CD4-positive, alpha-beta T cell treated with Interleukin-4 for 4 hours (primary cell): ENCODE measurements at places on chromosomes 4 and X.
A peak's percentile ranks its signal among the peaks of the same experiment; 100 is the strongest.

GRCh38 chr4:135207531-135207930 lies 1005.9 kb upstream of the PABPC4L start:
- no peak for DNase-seq

- no peak for DNase-seq
Measured at GRCh38 chr4:16329125-16329796, 103.0 kb upstream of the TAPT1 start.

DNA sequence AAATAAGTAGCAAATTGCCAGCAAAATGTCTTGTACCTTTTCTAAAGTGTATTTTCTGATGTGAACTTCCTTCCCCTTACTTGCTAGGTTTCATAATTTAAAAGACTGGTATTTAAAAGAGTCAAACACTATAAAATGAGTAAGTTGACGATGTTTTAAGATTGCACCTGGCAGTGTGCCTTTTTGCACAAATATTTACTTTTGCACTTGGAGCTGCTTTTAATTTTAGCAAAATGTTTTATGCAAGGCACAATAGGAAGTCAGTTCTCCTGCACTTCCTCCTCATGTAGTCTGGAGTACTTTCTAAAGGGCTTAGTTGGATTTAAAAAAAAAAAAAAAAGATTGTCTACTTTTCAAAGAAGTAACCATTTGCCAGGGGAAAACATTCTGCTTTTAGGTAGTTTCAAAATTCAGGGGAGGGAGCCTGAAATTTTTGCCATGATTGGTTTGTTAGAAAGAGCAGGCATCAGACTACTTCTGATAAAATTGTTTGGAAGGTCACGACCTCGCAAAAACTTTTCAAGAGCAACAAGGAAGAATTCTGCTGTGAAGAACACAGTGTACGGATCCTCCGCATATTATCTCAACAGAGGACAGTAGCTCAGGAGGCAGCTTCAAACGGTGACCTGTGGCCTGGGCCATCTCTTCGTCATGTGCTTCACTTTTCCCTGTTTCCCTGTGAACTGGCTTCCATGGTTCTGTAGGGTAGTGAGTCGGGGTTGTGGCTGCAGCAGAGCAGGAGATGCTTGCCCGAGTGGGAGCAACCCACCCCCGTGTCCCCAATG lies 66.1 kb downstream of the CDS1 start:
- DNase-seq, result no peak

DNA sequence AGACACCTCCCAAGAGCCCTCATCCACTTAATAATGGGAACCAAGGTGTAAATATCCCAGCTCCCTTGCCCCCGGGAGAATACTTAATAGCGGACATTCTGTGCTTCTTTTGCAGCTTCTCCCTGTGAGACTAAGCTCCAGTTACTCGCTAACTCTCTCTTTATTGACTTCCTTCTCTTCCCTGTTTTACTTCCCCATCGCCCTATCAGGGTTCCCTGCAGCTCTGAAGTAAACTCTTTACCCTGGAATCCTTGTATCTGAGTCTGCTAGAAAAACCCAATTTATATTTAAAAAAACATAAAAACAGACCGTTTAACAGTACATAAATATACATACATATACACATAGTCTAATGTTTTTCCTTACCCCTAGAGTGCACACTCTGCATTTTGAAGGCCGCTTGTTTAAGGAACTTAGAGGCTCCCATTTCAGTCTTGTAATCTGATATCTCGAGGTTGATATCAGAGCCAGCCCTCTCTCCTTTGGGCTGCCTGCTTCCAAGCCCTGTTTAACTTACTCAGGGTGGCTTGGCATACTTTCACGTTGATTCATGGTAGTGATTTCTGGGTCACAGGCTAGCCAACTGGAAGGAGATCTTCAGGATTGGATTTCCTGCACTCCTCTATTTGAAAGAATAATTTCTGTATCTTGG lies 177.4 kb upstream of the SCML1 start:
- no peak for DNase-seq

GRCh38 chr4:30901461-30902451 lies 181.6 kb downstream of the PCDH7 start:
- no peak for DNase-seq

GRCh38 chrX:75746891-75747639 lies 38.0 kb downstream of the MAGEE2 start:
- no peak for DNase-seq

DNA sequence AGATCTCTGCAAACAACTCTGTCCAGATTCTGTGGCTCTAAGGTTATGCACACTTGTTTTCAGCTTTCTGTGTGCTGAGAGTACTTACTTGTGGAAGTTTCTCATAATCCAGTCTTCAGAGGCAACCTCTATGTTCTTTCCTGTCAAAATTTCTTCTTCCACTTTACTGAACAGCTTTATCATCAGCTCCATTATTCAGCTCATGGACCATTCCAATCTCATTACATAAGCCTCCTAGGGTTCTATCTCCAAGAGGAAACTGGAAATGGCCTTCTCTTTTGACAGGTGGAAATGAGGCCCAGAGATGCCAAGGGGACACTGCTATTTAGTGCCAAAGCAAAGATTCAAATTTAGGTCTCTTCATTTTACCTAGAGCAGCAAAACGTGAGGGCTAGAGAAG lies 61.3 kb downstream of the CHRDL1 start:
- no peak for DNase-seq

GRCh38 chr4:180695851-180696250 lies 1547.4 kb upstream of the TENM3 start:
- DNase-seq, result no peak

GRCh38 chr4:8719421-8719820 lies 126.9 kb downstream of the CPZ start:
- DNase-seq, result no peak

DNA sequence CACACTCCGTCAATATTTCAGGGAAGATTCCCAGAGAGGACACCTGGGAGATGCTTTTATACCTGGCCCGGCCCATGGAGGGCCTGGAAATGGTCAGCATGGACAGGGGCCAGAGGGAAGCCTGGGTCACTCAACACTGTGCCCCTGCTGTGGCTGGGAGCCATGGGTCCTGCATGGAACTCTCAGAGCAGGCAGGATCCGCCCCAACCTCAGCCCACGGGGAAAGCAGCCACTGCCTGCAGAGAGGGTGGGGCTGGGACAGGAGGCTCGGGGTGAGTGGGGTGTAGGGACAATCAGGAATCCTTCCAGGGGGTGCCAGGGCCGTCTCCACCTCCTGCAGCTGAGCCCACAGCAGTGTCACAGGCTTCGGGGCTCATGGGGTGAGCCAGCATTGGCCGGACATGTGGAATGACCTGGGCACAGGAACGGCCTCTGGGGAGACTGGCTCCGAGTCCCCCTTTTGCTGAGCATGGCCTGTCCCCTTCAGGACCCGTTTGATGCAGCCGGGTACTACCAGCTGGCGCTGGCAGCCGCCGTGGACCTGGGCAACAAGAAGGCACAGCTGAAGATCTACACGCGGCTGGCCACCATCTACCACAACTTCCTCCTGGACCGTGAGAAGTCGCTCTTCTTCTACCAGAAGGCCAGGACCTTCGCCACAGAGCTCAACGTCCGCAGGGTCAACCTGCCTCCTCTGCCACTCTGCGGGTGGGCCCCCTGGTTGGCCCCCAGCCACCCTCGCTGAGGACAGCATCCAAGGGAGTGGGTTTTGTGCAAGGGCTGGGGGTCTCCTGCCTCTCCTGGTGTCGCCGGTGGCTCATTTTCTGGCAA lies 29.1 kb upstream of the HTRA3 start:
- DNase-seq, result no peak

DNA sequence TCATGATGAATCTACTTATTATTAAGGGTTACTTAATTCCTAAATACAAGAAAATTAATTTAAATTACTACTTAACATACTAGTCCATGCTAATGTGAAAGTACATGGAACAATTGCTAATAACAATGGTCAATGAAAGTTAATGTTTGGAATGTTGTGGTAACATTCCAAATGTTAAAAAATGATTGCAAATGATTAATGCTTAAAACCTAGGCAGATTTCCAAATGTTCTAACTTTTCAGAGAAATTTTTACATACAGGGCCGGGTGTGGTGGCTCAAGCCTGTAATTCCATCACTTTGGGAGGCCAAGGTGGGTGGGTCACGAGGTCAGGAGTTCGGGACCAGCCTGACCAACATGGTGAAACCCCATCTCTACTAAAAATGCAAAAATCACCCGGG lies 1851.3 kb upstream of the PCDH7 start:
- DNase-seq, result no peak

GRCh38 chrX:16885628-16886027 lies 15.5 kb upstream of the RBBP7 start:
- no peak for DNase-seq

- no peak for DNase-seq
Measured at GRCh38 chr4:175530655-175531054, 281.4 kb downstream of the GPM6A start.

GRCh38 chrX:68433155-68433980 lies at the start of gene OPHN1:
Gene OPHN1, minus strand, starts transcription at chrX:68433495. Its CDS starts 475 bp downstream, at chrX:68433020.
- DNase-seq, result no peak

DNA sequence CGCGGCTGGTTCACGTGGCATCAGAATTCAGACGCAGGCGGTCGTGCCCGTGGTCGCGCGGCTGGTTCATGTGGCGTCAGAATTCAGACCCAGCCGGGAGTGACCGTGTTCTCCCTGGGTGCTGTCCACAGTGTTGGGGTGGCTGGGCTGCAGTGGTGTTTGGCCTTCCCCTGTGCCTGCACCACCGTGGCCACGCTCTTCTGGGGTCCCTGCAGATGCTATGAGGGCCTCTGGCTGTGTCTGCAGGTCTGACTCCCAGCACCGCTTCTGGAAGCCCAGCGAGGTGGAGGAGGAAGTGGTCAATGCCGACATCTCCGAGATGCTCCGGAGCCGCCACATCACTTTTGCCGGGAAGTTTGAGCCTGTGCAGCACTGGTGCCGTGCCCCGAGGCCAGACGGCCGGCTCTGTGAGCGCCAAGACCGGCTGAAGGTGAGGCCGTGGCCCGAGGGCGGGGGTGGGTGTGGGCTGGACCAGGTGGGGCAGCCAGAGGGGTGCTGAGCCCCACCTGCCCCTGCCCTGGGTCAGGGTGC lies 26.4 kb downstream of the NKX1-1 start:
- DNase-seq, result no peak

GRCh38 chr4:188370777-188371176 lies 231.5 kb downstream of the TRIML1 start:
- no peak for DNase-seq

DNA sequence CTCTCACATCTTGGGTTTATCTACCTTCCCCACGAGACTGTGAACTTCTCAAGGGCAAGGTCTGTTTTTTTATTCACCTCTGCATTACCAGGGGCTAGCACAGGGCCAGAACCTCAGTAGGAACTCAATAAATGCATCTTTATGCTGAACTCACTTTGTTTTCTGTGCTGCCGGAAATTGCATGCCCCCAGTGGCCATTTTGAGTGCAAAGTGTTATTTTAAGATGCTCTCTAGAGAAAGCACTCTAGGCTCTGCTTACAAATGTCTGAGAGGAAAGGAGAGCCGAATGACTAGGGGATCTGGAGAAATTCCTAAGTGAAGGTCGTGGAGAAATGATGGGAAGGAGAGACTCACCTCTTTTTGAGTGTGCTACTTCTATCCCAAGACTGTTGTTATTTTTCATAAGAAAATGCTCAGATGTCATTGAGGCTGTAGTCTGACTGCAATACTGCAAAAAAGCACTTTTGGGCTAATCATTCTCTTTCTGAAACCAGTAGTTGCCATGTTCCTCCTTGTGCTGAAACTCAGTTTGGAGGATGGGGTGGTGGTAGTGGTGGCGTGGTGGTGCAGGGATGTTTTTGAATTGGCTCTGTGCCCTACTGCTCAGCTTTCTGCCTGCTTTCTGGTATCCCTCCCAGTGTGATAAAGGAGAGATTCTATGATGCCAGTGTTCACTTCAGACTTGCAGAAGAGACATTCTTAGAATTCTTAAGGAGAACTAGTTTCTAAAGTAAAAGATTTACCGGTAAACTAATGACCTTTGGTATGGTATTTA lies 41.3 kb downstream of the DOCK11 start:
- DNase-seq, result peak; percentile 56

GRCh38 chr4:145819101-145819852 lies 119.3 kb downstream of the ZNF827 start:
- no peak for DNase-seq

DNA sequence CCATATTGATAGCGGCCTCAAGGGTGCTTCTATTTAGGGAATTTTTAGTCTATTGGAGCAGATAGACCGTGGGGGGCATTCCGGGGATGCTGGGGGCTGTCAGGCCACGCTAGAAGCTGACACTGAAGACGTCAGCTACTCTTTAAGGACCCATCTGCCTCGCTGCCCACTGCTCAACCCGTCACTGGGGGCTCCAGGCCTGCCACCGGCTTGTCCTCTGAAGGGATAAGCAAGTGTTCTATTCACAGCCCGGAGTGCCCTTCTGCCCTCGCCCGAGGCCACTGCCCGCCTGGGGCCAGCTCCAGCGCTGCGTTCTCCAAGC lies 679 bp upstream of the MSL3 start:
- no peak for DNase-seq

DNA sequence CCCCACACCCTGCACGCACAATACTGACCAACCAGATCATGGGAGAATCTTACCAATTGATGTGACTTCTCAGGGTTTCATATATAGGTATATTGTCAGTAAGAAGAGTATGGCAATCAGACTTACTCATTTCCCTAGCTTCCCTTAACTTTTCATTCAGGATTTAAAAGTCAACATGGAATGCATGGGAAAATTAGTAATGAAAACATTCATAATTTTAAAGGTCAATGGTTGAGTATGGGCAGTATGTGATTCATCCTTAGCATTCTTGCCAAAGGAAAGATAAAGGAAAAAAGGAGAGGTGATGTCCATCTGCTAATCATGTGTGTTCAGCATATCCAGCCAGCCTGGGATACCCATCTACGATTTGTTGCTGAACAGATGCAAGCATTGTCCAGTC lies 4.0 kb downstream of the DIPK2B start:
- no peak for DNase-seq

DNA sequence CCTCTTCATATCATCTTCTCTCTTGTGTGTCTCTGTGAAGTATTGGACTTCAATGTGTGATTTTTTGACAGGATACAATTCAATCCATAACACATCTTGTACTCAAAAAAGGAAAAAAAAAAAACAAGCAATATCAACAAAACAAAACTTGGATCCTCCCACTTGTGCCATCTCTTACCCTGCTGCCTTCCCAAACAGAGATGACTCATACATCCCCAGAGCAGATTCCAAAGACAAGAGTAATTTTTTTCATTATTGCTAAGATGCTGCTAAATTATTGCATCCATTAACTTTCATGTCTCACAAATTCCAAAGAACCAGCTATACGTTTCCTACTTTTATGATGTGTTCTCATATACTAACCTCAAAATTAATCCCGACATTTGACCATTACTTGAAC lies 479.2 kb downstream of the GBA3 start:
- no peak for DNase-seq
